ENCODE measurements at places on chromosomes 12 and 14. TPM values are rescaled to one million over a fixed set of nuclear protein-coding genes. Genes with fewer than 3 reads are reported as not detected.

DNA sequence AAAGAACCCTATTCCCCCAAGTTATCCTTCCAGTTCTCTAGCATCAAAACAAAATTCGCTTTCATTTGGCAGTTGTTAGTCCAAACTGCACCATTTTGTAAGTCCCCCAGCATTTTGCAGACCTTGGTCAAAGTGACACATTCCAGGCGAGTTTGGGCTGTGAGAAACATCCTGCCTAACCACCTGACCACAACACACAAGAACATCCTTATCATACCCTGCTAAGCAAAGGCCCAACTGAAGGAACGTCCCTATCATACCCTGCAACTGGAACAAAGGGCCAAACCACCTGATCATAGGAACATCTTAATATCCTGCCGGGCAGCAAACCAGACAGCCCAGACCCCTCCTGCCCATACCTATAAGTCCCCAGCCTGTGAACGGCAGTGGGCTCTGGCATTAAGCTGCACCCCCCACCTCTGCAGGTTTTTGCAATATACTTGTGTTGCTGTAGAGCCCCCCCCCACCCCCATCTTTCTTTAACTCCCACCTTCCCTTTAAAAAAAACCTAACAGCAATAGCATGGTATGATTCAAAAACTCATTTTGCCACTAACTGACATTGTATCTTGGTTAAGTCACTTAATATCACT is 2.7 kb downstream of the PCNX4 start:
- no peak for DNase-seq

DNA sequence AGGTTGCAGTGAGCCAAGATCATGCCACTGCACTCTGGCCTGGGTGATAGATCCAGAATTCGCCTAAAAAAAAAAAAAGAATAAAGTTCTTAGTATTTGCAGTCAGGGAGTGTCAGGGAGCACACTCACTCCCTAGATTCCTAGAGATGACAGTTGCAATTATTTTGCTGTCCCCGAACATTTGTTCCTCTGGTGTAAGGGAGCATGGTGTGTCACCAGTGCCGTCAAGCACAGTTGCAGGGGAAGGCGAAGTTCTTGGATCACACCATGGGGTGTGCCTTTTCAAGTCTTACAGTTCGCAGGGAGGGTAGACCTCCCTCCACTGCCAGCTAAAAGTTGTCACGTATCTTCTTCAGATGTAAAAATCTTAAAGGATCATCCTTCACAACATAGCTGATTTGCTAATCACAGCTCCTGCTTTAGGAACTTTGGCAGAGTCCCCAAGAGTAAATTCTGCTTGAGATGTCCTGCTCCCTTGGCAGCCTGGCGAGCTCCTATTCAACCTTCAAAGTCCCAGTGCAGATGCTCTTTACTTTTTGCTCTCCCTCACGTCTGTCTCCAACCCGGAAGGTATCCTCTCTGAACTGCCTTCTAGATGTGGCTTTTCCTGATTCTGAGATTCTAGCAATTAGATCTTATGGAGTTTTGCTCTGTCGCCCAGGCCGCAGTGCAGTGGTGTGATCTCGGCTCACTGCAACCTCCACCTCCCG is 11.3 kb downstream of the ACACB start:
- no peak for DNase-seq

DNA sequence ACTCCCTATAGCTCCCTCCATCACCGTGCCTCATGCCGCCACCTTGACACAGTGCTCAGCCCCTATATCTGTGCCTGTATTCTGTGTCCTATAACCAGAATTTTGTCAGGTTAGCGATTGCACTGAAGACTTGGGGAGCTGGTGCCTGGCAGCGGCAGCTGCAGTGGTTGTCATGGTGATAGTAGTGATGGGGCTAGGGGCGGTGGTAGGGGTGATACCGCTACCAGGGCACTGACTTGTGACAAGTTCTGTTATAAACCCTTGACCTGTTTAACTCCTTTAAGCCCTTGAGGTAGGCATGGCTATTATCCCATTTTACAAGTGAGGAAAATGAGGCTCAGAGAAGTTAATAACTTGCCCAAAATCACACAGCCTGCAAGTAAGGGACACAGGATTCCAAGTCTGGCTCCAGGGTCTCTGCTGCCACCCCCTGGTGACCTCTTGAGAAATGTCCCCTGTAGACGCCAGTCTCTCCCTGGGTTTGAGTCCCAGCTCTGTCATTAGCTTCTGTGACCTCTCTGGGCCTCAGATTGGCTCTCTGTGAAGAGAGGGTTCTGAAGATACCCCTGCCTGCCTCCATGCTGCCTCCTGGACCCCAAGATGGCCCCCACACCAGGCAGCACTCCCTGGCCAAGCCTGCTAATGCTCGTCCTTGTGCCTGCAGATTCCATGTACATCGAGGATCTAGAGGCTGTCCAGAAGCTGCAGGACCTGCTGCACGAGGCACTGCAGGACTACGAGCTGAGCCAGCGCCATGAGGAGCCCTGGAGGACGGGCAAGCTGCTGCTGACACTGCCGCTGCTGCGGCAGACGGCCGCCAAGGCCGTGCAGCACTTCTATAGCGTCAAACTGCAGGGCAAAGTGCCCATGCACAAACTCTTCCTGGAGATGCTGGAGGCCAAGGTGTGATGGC is 121.9 kb downstream of the ESRRB start:
- no peak for DNase-seq

GRCh38 chr14:34693228-34693939 is 21.0 kb downstream of the CFL2 start:
- no peak for DNase-seq

GRCh38 chr14:94394581-94395207 is 6.3 kb upstream of the SERPINA1 start:
- DNase-seq, result no peak

DNA sequence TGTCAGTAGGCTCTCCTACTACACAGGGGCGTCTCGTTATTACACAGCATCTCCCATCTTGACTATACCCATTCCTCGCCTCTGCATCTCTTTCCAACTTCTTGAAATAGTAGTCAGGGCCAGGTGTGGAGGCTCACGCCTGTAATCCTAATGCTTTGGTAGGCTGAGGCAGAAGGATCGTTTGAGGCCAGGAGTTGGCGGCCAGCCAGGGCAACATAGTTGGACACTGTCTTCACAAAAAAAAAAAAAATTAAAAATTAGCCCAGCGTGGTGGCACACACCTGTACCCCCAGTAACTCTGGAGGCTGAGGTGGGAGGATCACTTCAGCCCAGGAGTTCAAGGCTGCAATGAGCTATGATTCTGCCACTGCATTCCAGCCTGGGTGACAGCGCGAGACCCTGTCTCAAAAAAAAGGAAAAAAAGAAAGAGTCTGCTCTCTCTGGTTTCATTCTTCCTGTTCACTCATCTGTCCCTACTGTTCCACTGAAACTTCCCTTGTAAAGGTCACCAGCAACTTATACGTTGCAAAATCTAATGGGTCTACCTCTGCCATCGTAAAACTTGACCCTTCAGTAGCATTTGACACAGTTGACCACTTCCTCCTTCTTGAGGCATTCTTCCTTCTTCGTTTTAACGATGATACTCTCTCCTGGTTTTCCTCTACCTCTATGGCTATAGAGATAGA is 41.0 kb upstream of the PTGR2 start:
- no peak for DNase-seq

- DNase-seq, result no peak
These were observed 12.7 kb downstream of the ASB2 start for GRCh38 chr14:93963692-93964091.

- no peak for DNase-seq
These were observed 30.8 kb downstream of the RIMBP2 start for GRCh38 chr12:130685250-130685787.

Gene TC2N
- total RNA-seq, result 34.1 TPM

Gene OAS2
- 3.6 TPM for total RNA-seq

Data from lower leg skin (tissue), 4 donors.